DMS 273 treated with DMSO at 0.1 percent for 48 hours (cell line): ENCODE measurements at places on chromosomes 6 and 20.

DNA sequence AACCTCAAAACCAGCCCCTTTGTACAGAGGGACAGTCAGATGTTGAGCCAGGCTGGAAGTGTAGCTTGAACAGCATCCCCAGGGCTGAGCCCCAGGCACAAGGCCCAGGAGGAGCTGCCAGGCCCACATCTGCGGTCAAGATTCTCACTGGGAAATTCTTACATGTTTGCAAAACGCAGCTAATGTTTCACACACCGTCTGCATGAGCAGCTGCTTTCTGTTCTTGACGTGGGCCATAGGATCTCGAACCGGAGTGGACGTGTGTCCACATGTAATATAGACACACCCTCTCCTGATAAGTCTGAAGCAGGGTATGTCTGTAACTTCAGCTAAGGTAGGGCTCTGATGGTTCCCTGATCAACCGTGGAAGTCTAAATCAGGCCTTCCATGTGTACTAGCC, 41.3 kb upstream of the TRAF3IP2 start:
- no peak for DNase-seq

- no peak for DNase-seq
These were observed 169.1 kb upstream of the SHLD1 start for GRCh38 chr20:5580940-5581708.

DNA sequence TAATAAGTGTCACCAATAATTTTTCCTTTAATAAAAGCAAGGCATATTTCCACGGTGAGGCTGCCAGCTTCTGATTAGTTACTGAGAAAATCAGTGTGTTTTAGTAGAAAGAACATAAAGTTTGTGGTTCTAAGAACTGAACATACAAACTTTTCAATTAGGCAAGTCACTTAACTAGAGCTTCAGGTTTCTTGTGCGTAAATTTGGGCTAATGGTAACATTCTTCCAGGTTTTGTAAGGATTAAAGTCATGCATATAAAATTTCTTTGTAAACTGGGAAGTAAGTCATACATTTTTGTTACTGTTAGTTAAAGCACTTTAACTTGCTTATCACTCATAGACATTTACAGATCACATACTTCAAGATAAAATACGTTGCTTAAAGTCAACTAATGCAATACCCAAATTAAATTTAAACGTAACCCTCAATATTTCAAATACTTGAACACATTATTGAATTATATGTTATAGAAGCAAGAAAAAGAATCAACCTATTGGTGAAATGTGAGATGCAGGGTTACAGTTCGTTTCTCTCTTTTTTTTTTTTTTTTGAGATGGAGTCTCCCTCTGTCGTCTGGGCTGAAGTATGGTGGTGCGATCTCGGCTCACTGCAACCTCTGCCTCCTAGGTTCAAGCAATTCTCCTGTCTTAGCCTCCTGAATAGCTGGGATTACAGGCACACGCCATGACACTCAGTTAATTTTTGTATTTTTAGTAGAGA, 327.3 kb upstream of the NOX3 start:
- no peak for DNase-seq

DNA sequence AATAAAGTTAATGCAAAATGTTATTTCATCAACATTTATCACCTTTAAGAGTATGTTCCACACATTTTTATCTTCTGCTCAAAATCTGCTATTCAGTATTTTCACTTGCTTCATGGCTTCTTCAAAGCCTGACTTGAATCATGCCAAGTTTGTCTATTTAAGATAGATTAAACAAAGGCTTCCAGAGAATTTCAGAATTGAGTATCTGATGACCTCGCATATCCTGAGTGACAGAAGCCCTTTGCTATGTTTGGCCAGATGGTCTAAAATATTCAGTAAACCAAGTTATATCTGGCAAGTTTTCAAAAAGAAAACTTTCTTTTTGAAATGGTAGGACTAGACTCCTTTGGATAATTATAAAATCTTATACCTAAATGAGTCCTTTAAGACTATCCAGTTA, 348.9 kb upstream of the KCNQ5 start:
- no peak for DNase-seq

- DNase-seq: no peak
These were observed 84.2 kb upstream of the BMP2 start for GRCh38 chr20:6683021-6683977.

- peak; percentile 7 for DNase-seq
These were observed 14.3 kb upstream of the KCNB1 start for GRCh38 chr20:49496553-49497397.

DNA sequence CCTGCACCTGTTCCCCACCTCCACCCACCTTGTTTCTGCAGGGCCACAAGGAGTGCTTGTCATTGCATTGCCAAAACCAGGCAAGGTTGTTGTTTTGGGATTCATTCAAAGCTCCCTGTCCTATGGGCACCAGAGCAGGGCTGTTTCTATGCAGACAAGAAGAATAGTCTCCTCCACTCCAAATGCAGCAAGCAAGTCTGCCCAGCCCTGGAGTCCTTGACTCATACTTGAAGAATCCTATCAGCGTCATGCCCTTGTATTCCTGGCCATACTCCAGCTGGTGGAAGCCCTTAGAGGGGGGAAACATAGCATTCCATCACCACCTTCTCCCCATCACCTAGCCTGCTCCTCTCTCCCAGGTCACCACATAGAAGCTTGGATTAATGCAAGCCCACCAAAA, 145.3 kb upstream of the ECI2 start:
- no peak for DNase-seq

DNA sequence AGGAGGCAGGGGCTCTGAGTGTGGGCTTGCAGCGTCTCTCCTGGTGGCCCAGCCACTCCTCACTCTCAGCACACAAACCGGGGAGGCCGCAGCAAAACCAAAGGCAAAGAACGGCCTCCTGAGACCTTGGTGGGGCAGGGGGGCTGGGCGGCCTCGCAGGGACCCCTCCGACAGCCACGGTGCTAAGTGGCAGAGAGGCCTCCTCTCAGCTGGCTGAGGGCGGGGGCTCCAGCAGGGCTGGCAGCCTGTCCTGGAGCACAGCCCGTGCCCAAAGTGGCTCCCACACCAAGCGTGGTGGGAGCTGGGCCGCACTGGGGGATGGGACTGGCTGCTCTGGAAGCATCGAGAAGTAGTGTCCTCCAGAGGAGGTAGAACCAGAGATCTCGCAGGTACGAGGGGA, 334.4 kb downstream of the QKI start:
- DNase-seq: no peak

DNA sequence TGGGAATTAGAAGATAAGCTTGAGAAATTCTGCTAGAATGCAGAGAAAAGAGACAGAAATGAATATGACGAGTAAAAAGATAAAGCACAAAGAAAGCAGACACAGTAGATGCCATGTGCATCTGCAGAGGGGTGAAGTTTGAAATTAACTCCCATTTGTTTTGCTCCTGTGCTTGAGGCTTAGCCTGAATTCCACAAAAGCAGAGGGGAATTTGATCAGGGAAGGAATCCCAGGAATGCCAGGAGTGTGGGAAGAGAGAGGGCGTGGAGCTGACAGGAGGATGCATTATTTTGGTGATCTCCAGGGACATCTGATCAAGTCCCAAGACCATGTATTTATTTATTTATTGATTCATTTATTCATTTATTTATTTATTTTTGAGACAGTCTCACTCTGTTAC, 55.6 kb downstream of the SLC22A1 start:
- DNase-seq: no peak

DNA sequence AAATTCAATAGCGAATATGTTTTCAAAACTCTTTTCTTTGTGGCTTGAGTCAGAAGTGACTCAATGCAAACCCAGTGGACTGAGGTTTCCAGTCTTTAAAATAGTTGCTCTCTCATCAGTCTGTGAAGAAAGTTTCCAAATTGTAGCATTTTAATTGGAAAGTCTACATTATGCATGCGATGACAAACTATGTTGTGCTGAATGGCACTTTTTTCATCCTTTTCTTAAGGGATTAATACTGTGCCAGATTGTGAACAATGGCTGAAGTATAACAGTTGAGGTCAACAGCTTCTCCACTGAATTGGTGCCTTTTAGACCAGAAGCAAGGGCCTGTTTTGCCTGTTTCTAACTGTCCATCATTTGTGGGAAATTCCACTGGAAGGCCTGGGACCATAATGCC, 377.1 kb downstream of the BTBD9 start:
- no peak for DNase-seq

DNA sequence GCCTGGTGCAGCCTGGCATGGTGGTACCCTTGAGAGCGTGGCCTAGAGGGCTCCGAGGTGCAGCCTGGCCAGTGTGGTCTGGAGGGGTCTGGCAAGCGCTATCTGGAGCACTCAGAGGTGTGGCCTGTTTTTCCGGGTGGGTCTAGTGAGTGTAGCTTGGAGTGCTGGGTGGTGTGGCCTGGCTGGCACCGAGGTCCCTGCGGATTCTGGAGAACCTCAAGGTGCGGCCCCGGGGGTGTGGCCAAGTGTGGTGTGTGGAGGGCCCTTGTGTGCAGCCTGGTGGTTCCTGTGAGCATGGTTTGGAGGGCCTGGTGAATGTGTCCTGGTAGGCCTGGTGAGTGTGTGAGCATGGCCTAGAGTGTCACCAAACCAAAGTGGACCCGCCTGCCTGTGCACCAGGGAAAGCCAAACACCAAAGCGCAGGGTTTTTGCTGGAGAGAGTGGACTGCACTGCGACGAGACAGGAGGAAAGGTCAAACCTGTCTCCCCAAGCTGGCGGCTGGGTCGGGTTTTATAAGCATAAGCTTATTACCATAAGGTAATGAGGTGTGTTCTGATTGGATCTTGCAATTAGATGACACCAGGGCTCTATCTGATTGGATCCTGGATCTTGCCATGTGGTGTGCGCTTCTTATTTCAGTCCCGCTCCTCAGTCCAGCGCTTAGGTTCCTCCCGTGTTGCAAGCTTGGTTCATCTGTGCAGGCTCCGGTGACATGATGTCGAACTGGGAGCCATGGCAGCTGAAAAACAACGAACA, 35.7 kb downstream of the IGF2R start:
- no peak for DNase-seq

GRCh38 chr6:4593951-4594350, 182.3 kb upstream of the CDYL start:
- DNase-seq: no peak

GRCh38 chr20:57432862-57433491, 41.8 kb downstream of the RBM38 start:
- DNase-seq: no peak

DNA sequence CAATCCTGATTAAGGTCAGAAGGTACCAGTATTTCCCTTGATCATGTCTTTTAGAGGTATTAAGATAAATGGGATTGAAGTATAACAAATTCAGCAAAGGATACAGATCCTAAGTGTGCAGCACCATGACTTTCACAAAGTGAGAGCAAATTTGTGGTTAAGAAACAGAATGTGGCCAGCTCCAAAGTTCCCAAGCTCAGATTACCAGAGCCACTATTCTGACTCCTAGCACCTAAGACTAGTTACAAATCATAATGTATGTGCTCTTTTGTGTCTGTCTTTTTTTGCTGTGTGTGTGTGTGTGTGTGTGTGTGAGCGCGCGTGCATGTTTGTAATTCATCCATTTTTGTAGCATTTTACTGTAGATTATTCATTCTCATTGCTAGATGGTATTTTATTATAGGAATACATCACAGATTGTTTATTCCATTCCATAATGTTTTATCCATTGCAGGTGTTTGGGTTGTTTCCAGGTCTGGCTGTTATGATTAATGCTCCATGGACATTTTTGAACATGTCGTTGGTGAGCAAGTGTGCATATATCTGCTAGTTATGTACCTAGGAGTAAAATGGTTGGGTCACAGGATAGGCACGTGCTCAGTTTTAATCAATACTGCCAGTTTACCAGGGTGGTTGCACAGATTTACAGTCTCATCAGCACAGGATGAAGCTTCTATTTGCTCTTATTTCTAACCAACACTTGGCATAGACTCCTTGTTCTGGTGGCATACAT, 314.0 kb upstream of the JAG1 start:
- no peak for DNase-seq

- no peak for DNase-seq
These were observed 80.6 kb upstream of the HIVEP1 start for GRCh38 chr6:11931296-11932035.

DNA sequence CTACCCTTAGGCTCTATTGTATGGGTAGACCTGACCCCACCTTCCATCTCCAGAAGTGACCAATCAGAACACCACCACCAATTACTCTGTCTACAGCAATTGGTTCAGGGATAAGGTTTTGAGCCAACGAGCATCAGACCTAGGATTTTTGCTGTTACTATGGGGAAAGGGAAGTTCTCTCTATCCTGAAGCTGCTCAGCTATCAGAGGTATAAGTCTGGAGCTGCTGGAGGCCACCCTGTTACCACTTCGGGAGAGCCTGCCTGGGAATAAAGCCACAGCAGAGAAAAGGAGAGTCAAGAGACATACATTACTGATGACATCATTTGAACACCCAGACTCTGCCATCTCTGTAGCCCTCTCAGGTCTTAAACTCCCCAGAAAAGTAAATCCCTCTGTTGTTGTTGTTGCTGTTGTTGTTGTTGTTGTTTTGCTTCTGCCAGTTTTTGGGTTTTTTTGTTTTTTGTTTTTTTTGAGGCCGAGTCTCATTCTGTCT, 94.5 kb downstream of the PREX1 start:
- peak; percentile 90 for DNase-seq

DNA sequence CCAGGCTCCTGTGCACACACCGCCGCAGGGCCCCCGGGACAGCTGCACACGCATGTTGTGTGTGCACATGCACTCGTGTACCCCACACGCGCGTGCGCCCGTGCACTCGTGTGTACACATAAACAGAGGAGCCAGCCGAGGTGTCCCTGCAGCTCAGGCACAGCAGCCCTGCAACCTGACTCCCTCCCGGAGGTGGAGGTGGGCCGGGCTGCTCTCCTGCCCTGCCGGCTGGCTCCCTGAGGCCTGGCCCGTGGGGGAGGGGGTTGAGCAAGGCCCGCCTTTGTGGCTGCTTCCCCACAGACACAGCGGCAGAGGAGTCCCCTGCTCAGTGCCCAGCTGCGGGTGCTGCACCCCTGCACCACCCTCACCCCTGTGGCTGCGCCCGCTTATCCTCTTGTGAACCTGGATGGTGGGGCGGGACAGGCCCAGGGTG, 624 bp downstream of the RBBP8NL start:
- no peak for DNase-seq

GRCh38 chr6:18503593-18504231, 116.6 kb downstream of the RNF144B start:
- DNase-seq: peak; percentile 17
